ENCODE measurements at places on chromosomes 4 and X. TPM values are rescaled to one million over a fixed set of nuclear protein-coding genes. Genes with fewer than 3 reads are reported as not detected.
A peak's percentile ranks its signal among the peaks of the same experiment; 100 is the strongest.

DNA sequence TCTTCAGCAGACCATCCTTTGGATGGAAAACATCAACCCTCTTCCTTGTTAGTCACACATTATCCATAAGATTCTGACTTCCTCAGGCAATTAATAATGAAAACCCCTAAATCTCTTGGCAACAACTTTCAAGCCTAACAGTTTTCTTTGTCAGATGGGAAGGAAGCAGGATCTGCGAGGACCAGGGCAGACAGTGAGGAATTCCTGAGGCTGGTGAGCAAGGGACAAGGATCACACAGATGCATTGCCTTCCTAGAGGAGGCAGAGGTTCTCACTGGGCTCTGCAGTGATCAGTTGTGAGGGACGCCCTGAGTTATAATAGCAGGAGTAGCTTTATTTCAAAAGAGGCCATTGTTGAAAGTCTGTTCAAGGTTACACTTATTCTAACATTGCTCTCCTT lies 195.4 kb downstream of the SLIT2 start:
- H3K36me3 ChIP-seq, result no peaks in the 10 kb centered on the region
- no peak overlapping the region for H3K27ac ChIP-seq
- H3K4me1 ChIP-seq, result no peaks in the 10 kb centered on the region
- no peak for DNase-seq

SMIM31 gene
- not detected for total RNA-seq

STIM2 gene
- 12.0 TPM for total RNA-seq

NDP gene
- 0.66 TPM for total RNA-seq

XG gene
- total RNA-seq, result 2.6 TPM

PCYT1B gene
- 0.73 TPM for total RNA-seq

STK32B gene
- total RNA-seq, result 5.0 TPM

DNA sequence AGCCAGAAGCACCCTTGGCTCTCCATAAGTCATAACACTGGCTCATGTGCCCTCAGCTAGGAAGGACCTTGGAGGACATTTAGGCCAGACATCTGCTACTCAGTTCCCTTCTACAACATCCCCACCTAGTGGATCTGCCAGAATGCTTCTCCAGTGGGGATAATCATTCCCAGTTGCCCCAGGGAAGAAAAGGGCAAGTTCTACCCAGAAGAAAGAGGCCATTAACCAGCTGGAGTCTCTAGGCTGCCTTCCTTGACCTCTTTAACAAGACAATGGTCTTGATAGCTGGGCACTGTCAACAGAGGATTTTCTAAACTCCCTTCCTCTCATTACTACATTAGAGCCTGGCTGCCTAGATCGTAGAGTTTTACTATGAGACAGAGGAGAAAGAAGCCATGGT lies 42.0 kb downstream of the LGI2 start:
- H3K4me3 ChIP-seq, result no peak overlapping the region
- no peak for DNase-seq
- H3K36me3 ChIP-seq, result no peaks in the 10 kb centered on the region
- no peaks in the 10 kb centered on the region for H3K4me1 ChIP-seq

DNA sequence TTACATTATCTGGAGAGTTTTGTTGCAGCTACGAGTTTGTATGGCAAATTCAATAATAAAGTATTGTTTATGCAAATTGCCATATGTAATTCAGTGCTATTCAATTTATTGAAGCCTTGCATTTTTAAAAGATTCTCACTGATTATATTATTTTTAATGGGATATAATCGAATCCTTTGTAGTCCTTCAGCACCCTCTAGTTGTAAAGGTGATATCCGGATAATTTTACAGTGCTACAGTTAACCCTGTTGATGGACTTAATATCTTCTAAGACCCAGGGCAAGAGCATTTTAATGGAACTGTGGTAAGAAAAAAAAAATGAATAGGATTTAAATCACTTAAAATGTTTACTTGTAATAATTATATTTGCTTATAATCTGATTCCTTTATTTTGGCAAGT lies 48.5 kb upstream of the GRIA2 start:
- no peaks in the 10 kb centered on the region for H3K4me1 ChIP-seq
- DNase-seq, result no peak

- DNase-seq, result no peak
- H3K36me3 ChIP-seq, result no peaks in the 10 kb centered on the region
- H3K27ac ChIP-seq, result no peak overlapping the region
- H3K4me3 ChIP-seq, result no peak overlapping the region
These were observed 156.8 kb upstream of the PSAPL1 start for GRCh38 chr4:7591409-7592053.

- H3K27me3 ChIP-seq, result peaks cover 6% of the 10 kb centered on the region
- no peaks in the 10 kb centered on the region for H3K36me3 ChIP-seq
- H3K4me1 ChIP-seq, result no peaks in the 10 kb centered on the region
- H3K27ac ChIP-seq, result no peak overlapping the region
- no peak for DNase-seq
These were observed 1124.1 kb downstream of the ADGRL3 start for GRCh38 chr4:62324215-62324614.

- H3K4me3 ChIP-seq, result no peak overlapping the region
- no peaks in the 10 kb centered on the region for H3K4me1 ChIP-seq
- H3K36me3 ChIP-seq, result no peaks in the 10 kb centered on the region
- no peaks in the 10 kb centered on the region for H3K27me3 ChIP-seq
These were observed 47.4 kb downstream of the TMEM131L start for GRCh38 chr4:153513596-153513995.

DNA sequence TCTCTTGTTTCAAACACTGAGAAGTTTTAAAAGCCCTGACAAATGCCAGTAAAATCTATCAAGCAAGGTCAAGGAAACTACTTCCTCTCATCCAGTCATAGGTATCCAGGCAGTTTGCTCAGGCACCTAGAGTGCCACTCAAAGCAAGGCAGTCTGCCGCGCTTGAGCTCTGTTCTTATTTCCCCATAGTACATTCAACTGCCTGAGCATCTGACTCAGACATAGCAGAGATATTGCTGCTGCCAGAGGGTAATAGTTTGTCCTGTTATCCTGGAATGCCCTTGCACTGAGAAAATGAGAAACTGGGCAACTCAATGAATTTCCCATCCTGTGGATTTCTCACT lies 16.1 kb upstream of the ATP8A1 start:
- H3K4me3 ChIP-seq, result no peak overlapping the region
- no peaks in the 10 kb centered on the region for H3K36me3 ChIP-seq
- DNase-seq, result no peak
- H3K4me1 ChIP-seq, result no peaks in the 10 kb centered on the region

- H3K27me3 ChIP-seq, result no peaks in the 10 kb centered on the region
- no peak for DNase-seq
- H3K4me1 ChIP-seq, result no peaks in the 10 kb centered on the region
- H3K4me3 ChIP-seq, result no peak overlapping the region
- H3K27ac ChIP-seq, result no peak overlapping the region
These were observed 343.1 kb upstream of the FAM241A start for GRCh38 chr4:111802191-111802590.

GRCh38 chr4:111404673-111405072 lies 740.6 kb upstream of the FAM241A start:
- no peak overlapping the region for H3K27ac ChIP-seq
- no peak for DNase-seq
- H3K27me3 ChIP-seq, result no peaks in the 10 kb centered on the region
- H3K4me1 ChIP-seq, result no peaks in the 10 kb centered on the region
- H3K36me3 ChIP-seq, result no peaks in the 10 kb centered on the region
- H3K4me3 ChIP-seq, result no peak overlapping the region

GRCh38 chrX:39848243-39848642 lies 249.5 kb downstream of the BCOR start:
- H3K4me3 ChIP-seq, result no peak overlapping the region
- H3K27me3 ChIP-seq, result peaks cover 36% of the 10 kb centered on the region
- H3K27ac ChIP-seq, result no peak overlapping the region
- no peak for DNase-seq
- no peaks in the 10 kb centered on the region for H3K36me3 ChIP-seq

UGT2B17 gene
- not detected for total RNA-seq

DNA sequence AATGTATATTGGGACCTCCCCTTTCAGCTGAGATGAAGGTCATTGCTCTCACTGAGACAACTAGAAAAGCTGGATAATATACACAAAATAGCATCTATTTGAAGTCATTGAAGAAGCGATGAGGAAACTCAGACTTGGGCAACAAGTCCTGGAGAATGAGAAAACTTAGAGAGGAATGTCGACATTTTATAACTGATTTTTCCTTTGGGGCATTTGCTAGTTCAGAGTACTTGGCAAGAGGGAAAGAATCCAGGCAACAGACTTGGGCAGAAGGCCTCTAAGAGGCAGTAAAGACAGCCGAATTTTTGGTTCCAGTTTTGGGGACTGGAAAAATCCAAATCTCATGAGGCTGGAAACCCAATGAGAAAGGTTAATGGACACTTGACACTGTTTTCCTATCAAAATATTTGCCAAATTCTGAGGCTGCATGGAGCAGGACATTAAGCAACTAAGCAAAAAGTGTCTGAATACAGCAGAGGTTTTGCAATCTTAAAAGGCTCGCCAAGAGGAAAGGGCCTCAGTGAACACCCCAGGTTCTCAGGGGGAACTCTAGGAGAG lies 21.0 kb upstream of the ANXA5 start:
- no peak overlapping the region for H3K27ac ChIP-seq
- H3K27me3 ChIP-seq, result no peaks in the 10 kb centered on the region
- no peaks in the 10 kb centered on the region for H3K4me1 ChIP-seq
- DNase-seq, result no peak
- no peaks in the 10 kb centered on the region for H3K36me3 ChIP-seq

- no peaks in the 10 kb centered on the region for H3K27me3 ChIP-seq
- H3K27ac ChIP-seq, result peak overlapping the region; percentile 45
- no peak overlapping the region for H3K4me3 ChIP-seq
- H3K36me3 ChIP-seq, result no peaks in the 10 kb centered on the region
- DNase-seq, result no peak
These were observed 14.4 kb upstream of the SOD3 start for GRCh38 chr4:24780936-24781495.

DNAAF6 gene
- total RNA-seq, result not detected

- H3K4me1 ChIP-seq, result no peaks in the 10 kb centered on the region
- no peak overlapping the region for H3K27ac ChIP-seq
- no peaks in the 10 kb centered on the region for H3K36me3 ChIP-seq
- DNase-seq, result no peak
These were observed 49.7 kb upstream of the PRKX start for GRCh38 chrX:3763111-3763510.

PDCL2 gene
- not detected for total RNA-seq

ANXA3 gene
- total RNA-seq, result 37.6 TPM
